Midbrain (tissue), 1 donor: ENCODE measurements at places on chromosomes 4 and X.

DNA sequence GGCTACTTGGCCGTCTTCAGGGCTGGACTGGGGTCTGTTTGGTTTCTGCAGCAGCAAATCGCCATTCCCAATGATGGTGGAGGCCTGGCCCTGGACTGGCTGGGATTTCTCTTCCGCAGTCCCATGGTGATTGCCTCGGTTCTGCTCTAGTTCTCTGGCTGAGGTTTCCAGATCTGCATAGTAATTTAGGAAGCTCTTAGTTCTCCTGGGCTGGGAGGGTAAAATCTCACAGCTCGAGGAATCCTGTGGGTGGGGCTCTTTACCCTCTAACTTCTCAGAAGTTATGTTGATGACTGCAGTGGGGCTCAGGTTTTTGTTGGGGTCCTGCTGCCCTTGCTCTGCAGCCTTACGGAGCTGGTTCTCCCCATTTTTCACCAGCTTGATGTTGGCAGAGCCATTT is 200.6 kb downstream of the APBB2 start:
- no peak for DNase-seq

DNA sequence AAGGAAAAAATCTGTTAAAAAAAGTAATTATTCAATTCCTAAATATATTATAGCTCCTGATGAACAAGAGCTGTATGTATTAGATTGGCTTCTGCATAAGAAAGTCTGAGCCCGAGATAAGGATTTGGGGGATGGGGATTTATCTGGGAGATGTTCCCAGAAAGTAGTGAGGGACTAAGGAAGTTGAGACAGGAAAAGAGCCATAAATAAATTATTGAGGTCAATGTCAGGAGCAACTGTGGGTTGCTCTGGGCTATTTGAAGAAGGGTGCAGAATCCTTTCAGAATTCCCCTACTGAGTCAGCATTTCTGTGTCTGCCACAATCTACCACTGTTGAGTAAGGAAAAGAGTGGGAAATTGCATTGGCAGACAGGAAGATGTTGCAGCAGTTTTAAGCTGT is 3.1 kb upstream of the TDO2 start:
- DNase-seq = no peak

GRCh38 chr4:176949029-176949428 is 156.3 kb upstream of the VEGFC start:
- no peak for DNase-seq

- no peak for DNase-seq
These were observed 7.1 kb downstream of the SLC49A3 start for GRCh38 chr4:681736-682451.

DNA sequence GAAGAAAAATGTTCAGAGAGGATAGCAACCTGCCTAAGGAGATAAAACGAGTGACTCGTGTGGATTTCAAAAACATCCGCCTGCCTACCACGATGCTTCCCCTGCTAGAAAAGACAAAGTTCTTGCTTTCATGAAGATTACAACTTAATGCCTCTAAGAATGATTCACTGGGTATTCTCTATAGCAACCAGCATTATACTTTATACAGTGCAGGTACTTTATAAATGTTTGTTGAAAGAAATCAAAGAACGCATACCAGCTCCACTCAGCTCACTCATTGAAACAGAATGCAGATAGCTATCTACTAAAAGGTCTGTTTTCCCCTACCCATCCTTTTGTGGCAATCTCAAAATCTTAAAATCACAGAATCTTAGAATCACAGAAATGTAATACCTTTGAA is 33.7 kb downstream of the GASK1B start:
- no peak for DNase-seq

DNA sequence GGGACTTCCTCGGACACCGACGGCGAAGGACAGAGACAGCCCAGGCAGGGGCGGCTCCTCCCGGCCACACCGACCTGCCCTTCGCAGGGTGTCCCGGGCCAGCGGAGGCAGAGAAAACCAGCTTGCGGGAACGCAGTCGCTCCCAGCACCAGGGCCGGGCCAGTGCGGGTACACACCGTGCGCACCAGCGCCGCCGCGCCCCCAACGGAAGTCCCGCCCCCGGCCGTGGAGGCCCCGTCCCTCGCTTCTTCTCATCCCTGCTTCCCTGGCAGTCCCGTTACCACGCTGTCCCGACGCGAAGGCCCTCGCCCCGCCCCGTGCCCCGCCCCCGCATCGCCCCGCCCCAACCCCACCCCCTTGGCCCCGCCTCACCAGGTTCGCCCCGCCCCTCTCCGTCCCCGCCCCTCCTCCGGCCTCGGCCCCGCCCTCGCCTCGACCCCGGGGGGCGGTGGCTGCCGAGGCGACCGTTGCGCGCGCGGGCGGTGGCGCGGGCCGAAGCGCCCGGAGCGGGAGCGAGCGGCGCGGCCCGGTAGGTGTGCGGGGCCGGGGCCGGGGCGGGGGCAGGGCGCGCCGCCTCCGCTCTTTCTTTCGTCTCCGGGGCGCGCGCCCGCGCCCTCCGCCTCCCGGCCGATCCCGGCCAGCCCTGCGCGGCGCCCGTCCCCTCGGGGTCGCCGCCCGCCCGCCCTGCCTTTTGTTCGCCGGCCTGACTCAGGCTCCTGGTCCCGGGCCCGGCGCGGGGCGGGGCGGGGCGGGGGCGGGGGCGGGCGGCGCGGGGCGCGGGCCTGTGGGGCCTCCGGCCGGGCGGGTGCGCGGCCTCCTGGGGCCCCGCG is at the start of gene RGS12:
Gene RGS12, plus strand, starts transcription at position 451 of the 830 bp plus-strand sequence. CDS start 23,150 bp downstream, outside the sequence.
- peak; percentile 93 for DNase-seq

DNA sequence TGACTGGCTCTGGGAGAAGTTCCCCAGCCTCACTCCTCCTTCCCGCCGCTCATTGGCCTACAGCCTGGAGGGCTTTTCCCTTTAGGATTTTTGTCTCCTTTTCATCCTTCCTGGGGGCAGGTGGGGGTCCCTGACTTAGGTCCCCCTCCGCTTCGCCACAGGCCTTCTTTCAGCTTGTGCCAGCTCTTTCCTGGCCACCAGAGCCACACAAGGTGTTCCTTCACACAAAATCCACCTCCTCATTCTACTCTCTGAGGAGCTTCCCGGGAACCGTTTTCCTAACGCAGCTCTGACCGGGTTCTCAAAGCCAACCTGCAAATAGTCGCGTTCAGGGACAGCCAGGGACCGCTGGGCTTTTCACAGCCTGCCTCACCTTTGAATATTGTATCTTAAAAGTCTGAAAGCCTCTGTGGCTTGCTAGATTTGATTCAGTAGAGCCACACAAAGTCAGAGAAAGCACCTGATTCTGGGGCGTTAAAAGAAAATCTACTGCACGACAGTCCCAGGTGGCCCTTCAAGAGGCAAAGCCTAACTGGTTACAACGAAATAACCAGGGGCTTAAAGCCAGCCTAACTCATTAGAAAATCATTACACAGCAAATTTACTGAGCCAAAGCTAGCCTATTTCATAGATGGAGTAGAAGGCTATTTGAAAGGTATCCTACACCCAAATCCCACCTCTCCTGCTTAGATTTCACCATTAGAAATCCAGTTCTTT is 731 bp upstream of the GPC3 start:
- DNase-seq = no peak

DNA sequence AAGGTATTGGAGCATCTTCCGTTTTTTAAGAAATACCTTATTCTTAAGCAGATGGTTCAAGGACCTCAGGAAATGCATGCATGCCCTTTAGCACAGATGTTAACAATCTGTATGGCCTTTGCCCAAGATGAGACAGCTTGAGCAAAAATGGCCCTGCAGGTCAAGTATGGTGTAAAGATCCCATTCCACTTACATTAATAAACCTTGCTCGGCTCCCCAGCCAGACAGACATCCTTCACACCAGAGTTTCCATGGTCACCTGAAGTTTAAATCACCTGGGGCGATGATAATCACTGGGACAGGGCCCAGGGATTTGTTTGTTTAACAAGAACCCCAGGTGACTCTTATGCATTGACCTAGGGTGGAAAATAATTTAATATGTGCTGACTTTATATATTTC is 287.0 kb upstream of the NOCT start:
- no peak for DNase-seq

DNA sequence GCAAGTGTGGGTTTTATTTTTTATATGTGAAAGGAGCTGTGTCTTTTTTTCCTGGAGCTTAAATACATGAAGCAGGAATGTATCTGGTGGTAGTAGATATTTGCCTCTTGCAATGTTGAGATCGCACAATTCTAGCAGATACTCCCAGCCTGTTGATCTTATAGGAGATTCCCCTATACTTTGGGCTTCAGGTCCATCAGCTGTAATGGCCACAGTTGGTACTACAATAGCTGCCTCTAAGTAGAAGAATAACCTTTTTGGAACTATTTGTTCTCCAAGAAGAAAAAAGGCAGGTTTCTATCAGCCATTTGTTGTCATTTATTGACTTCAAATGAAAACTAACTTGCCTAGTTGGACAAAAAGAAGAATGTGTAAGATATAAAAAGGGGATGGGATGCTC is 37.7 kb downstream of the LIMCH1 start:
- no peak for DNase-seq
